ENCODE measurements at places on chromosomes 16 and 17. TPM values are rescaled to one million over a fixed set of nuclear protein-coding genes. Genes with fewer than 3 reads are reported as not detected.

GRCh38 chr16:19718624-19718965 lies 524 bp downstream of the IQCK start:
- no peak for DNase-seq

DNA sequence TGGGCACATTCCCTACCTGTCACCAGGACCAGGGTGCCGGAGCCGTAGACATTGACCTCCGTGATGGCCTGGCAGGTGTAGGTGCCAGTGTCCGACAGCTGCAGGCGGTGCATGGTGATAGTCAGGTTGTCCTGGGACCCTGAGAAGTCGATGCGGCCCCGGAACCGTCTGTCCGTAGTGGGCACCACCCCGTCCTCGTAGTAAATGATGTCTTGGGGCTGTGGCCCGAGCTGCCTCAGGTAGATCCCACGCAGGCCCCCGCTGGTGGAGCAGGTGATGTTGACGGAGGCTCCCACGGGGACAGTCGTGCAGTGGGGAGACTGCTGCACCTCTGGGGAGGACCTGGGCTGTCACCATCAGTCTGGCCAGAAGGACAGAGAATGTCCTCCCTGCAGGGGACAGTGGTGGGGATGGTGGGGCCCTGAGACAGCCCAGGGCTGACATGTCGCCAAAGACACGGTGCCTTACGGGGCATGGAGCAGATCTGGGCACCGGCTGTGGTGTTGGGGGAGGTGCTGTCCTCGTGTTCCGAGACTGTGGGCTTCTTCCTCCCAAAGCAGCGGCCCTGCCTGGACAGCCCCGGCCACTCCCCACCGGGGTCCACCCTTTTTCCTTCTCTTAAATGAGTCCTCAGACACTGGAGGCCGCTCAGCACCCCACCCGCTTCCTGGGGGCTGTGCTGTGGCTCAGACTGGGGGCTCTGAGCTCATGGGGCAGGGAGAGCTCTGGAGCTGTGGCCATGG lies 586 bp downstream of the CD7 start:
- no peak for DNase-seq

- no peak for DNase-seq
Observed at GRCh38 chr17:31136319-31136718, 41.5 kb downstream of the NF1 start.

DNA sequence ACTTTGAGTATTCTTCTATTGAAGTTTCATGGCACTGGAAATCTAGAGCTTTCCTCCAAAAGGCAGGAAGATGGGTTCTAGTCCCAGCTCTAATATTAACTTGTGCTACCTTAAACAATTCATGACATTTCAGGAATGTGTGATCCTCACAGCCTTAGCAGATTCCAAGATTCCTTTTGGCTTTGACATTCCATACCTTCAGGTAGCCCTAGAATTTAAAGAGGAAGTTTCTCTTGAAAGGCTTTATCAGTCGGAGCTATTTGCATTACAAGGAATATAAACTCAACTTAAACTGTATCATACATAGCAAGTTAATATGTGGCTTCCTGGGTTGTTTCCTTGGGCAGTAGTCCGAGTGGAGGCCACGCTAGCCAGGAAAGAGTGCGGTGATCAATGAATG lies 330.0 kb downstream of the SHISA9 start:
- peak; percentile 16 for DNase-seq

GRCh38 chr17:73985466-73986015 lies 217.9 kb upstream of the RPL38 start:
- DNase-seq: no peak

DNA sequence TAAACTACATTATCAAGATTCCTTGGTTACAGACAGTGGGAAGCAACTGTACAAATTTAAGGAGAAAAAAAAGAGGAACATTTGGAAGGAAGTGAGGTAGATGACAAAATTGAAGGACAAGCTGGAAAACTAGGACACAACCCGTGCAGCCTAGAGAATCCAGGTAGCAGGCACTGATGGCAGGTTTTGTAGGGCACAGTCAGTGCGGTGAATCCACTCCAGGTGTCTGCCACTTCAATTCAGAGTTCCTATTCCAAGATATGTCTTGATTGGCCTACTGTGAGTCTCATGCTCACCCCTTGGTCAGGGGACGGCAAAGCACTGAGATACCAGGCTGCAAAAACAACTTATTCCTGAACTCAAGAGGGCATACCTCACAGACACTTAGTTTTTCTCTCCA lies 37.8 kb downstream of the TNRC6C start:
- DNase-seq: no peak

DNA sequence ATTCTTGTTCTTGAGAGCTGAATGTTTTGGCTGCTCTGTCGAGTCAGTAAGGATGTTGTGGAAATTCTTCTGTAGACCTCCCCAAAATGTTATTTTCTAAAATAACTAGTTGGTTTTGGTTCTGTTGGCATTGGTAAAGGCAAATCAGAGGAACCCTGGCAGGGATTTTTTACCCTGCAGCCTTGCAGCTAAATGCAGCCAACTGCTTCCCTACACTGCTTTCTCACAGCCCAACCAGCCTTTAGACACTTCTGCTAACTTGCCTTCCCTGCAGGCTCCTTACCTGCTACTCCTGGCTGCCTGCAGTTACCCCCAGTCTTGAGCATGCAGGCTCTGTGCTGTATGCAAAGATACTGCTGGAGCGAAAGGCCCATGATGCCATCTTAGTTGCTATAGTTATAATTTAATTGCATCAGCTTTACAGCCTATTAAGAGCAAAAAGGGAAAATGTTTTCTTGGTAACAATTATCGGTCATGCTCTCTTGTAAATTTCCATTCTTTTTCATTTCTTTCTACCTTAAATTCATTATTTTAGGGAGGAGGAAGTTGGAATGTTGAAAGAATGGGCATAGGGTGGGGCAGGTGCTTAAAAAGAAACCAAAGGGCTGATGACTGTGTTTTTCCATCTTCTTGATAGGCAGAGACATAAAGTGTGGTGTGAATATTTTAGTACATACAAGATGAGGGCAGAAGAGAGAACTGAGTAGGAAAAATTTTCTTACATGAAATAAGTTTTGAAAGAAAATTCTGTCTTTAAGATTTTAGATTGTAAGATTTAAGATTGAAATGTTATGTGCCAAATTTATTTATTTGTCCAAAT lies 20.0 kb downstream of the NUP93 start:
- DNase-seq: no peak

- DNase-seq: no peak
Observed at GRCh38 chr16:27424772-27425498, 23.0 kb downstream of the IL21R start.

- no peak for DNase-seq
Observed at GRCh38 chr16:50326835-50327465, 41.8 kb downstream of the BRD7 start.

GRCh38 chr17:39026980-39027451 lies 59.8 kb upstream of the FBXO47 start:
- no peak for DNase-seq

DNA sequence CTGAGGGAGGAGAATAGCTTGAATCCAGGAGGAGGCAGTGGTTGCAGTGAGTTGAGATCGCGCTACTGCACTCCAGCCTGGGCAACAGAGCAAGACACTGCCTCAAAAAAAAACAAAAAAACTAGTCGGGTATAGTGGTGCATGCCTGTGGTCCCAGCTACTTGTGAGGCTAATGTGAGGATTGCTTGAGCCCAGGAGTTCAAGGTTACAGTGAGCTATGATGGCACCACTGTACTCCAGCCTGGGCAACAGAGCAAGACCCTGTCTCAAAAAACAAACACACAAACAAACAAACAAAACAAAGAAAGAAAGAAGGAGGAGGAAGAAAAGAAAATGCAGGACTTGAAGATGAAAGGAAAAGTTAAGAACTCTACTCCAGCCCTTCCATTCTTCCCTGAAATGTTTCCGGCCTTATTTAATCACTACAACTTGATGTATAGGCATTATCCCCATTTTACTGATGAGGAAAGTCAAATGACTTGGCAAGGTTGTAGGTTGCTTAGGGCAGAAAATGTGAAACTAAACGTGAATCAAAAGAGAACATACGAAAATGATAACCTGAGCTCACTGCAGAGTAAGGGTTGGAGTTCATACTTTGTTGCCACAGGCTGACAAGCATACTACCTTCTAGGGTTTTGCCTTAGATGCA lies 30.0 kb downstream of the PSME3IP1 start:
- no peak for DNase-seq

GRCh38 chr16:56551796-56552738 lies 12.8 kb upstream of the MT4 start:
- DNase-seq: no peak

DNA sequence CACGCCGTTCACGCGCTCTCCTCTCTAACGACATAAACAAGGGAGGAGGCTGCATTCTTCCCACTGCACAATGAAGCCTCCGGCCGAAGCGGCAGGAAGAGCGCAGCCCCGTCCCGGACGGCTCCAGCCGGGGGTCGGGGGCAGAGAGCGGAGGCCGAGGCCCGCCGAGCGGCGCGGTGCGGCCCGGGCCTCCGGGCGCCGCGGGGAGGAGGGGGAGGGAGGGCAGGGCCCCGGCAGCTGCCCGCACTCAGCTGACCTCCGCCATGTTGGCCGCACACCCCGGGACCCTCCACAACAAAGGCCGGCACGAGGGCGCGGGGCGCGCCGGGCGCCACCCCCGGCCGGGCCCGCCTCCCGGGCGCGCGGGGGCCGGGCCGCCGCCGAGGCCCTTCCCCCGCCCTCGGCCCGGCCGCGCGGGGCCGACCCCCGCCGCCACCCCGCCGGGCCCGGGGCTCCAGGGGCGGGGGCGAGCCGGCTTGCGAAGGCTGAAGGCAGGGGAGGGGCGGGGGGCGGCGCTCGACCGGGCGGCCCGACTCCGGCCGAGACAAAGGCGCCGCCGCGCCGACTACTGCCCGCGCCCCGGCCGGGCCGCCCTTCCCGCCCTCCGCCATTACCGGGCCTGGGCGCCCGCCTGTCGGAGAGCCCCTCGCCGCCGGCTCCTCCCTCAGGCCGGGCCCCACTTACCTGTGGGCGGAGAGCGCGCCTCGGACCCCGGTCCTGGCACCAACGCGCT lies 527 bp downstream of the SIAH1 start:
- DNase-seq: no peak

GRCh38 chr17:31092475-31093064 lies 2.2 kb upstream of the NF1 start:
- DNase-seq: no peak

GRCh38 chr16:46929378-46930332 lies 43.8 kb downstream of the DNAJA2 start:
- no peak for DNase-seq

DNA sequence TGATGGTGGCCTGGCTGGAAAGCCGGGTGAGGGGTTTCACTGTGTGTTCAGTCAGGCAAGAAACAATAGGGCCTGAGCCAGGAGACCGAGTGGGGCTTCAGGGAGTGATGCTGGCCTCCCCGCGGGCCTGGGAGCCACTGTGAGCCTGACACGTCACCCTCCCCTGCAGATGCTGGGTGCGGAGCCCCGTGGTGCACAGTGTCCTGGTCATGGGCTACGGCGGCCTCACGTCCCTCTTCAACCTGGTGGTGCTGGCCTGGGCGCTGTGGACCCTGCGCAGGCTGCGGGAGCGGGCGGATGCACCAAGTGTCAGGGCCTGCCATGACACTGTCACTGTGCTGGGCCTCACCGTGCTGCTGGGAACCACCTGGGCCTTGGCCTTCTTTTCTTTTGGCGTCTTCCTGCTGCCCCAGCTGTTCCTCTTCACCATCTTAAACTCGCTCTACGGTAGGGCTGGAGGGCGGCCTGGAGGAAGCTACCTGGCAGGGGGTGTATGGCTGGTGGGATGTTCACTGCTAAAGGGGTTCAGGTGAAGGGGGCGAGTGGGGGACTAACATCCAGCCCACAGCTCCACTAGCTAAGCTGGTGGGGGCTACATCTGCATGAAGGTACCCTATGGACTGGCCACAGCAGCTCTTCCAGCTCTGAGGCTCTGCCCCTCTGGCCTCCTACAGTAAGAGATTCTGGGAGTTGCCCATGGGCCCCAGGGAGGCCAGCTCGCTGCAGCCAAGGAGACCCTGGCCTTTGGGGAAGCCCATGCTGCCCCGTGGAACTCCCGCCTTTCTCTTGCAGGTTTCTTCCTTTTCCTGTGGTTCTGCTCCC lies 32.4 kb downstream of the ADGRG5 start:
- no peak for DNase-seq

Gene MYH3
- under 0.01 TPM for total RNA-seq

Gene ZG16B
- total RNA-seq: 2.1 TPM
